ENCODE measurements at places on chromosomes 3 and 15.
A peak's percentile ranks its signal among the peaks of the same experiment; 100 is the strongest.

- DNase-seq = no peak
These were observed 701.6 kb upstream of the CBLB start for GRCh38 chr3:106570426-106570825.

DNA sequence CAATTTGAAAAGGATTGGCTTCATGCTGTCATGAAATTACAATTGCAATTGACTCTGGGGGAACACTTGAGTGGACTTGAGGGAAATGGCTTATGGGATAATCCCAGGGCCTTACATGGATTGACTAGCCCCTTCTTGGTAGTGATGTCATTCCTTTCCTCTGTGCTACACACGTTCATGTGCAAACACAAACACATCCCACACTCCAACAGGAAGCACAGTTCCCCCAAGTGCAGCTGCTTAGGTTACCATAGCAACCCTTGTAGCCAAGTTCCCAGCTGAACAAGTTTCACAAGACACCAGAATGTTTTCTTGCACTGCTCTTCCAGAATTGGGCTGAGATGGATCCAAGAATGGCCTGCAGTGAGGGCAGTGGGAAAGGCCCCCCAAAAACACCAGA, 217.0 kb downstream of the ZNF621 start:
- DNase-seq = peak; percentile 85

DNA sequence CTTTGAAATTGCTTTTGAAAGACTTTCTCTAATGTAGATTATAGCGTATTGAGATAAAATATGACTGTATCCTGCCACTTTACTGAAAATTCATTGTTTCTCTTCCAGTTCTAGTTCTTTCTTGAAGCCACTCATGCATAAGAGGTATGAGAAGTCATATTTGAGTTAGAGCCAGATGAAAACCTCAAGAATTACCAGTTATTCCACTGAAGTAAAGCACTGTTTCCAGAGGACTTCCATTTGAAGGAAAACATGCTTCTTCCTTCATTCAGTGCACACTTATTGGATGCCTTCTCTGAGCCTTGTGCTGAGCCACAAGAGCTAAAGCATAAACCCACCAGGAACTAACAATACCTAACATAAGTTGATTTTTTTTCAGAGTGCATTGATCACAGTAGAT, 513.4 kb downstream of the ZNF385D start:
- DNase-seq = no peak

DNA sequence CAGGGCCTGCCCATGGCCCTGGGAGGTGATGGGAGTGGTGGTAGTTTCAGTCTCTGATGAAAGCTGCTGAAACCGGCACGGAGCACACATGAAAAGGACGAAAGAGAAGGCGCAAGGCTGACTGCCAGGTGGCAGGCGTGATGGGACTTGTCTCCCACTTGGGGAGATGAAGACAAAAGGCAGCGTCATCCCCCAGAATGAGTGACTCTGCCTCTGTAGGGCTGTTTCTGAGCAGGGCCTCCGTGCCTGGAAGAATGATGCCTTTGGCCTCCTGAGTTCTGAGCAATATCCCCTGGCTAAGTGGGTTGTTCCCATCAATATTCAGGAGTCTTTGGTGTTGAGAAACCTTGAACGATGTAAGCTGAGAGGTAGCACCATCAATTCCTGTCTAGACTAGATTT, 237.8 kb downstream of the OPA1 start:
- no peak for DNase-seq

- DNase-seq = no peak
These were observed 21.4 kb upstream of the CCR9 start for GRCh38 chr3:45864760-45865519.

DNA sequence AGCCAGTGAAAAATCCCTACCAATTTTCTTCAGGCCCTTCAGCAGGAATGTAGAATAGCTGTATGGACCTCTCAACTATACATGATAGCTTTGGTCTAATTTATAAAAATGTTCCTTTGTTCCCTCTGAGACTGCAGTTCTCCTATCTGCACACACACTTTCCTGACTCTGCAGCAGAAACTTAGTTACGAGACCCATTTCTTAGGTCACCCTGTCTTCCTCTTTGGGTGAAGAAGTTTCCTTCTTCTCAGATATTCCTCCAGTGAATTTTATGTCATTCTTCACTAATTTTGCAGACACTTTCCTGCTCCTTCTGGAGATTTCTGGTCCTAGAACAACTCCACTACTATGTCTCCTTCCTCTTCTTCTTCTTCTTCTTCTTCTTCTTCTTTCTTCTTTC, 42.6 kb downstream of the CD200R1L start:
- DNase-seq = no peak

DNA sequence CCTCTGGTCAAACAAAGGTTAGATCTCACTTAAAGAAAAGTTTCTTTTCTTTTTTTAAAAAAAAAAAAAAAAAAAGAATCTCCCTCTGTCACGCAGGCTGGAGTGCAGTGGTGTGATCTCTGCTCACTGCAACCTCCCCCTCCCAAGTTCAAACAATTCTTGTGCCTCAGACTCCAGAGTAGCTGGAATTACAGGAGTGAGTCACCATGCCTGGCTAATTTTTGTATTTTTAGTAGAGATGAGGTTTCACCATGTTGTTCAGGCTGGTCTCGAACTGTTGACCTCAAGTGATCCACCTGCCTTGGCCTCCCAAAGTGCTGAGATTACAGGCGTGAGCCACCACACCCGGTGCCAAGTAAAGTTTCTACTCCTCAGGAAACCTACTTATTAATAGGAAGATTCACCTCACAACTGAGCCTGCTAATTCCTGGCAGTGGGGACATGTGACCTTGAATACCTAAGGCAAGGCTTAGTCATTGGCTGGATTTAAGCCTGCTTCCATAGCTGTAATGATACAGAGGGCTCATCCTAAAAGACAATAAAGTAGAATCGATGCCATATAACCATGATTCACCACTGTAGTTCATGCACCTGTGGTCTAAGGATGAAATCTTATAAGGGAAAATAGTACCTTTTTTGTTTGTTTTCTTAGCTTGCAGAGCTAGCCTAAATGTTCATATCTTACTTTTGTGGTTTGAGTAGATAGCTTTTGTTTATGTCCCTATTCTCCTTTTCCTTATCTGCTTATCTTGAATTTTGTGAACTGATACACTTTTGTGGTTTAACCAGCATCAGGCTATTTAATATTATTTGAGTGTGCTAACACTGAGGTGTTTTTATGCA, 24.8 kb upstream of the RBMS3 start:
- DNase-seq = peak; percentile 50

DNA sequence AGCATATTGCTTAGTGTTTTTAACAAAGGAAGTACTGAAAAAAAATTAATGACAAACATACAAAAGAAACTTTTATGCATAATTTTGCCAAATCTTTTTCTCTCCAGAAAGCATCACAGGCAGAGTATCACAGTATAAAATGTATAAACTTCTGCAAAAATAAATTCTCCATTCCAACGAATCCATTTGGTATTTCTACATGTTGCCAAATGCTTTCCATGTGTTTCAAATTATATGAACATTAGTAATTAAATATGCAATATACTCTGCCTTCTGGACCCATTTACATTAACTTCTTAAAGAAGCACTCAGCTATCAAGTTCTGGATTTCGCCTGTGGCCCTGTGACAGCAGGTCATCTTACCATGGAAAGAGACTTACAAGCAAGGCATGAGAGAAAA, 189.1 kb upstream of the ALCAM start:
- no peak for DNase-seq

- DNase-seq = no peak
These were observed 67.3 kb upstream of the TRIM42 start for GRCh38 chr3:140610544-140610943.

GRCh38 chr3:126152458-126152857, 27.9 kb downstream of the ALDH1L1 start:
- DNase-seq = no peak

- no peak for DNase-seq
These were observed 409.9 kb upstream of the ALCAM start for GRCh38 chr3:104956620-104957345.

- DNase-seq = no peak
These were observed 138.3 kb downstream of the ANXA2 start for GRCh38 chr15:60259469-60259868.

DNA sequence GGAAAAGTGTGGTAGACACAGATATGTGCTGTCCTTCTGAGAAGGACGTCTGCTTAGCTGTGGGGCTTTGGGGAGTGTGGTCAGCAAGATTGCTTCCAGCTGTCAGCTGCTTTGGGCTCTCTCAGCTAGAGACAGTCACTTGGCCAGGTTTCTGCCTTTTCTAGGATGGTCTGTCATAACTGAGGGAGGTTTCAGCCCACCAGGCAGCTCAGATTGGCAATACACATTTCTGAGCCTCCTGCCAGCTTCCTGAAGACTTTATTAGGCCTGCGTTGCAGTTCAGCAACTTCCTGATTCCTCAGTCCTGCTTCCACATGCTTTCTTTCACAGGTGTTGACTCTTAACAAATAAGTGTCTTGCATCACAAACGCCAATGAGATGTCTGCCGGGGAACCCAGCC, 286.5 kb downstream of the SQOR start:
- peak; percentile 14 for DNase-seq

GRCh38 chr15:99347574-99347973, 96.3 kb downstream of the LRRC28 start:
- peak; percentile 26 for DNase-seq

DNA sequence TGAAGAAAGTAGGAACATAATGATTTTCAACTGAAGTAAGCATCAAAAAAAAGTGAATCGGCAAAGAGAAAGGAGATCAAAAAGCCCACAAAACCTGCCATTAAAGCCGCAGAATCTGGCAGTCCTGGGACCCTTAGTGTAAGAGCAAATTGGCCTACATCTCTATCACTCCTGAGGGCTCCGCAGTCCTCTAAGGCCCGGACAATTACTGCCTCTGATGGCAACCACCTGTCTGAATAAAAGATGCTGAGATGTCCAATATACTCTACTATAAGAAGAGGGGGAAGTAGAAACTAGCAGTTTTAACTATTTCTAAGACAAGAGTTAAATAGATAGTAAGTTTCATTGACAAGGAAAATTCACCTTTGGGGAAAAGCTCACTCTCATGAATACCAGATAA, 20.3 kb downstream of the WDR72 start:
- DNase-seq = no peak

DNA sequence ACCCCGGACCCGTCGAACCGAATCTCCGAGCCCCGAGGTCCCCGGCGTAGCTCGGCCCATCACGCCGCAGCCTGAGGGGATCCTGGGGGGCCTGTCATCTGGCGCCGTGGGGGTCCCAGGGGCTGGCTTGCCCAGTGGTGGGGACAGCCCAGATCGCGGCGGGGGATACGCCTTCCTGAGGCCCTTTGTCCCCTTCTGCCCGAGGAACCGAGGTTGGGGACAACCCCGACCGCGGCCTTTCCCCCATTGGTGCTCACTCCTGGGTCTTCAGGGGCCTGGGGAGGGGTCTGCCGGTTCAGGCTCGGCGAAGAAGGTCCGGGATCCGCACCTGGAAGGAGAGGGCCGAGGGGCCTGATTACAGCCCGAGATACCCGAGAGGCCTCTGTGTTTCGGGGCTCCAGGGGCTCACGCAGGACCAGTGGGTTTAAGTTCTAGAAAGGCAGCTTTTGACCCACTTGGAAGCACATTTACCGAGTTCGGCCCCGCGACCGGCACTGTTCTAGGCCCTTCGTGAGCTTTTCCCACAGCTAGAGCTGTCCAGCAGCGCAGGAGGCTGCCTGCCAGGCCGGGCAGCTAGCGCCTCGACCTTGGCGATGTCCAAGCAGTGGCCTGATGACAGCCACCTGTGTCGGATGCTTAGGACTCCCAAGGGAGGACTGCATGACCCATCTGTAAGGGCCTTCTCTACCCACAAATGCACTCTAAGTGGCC, 504 bp downstream of the ABHD2 start:
- peak; percentile 51 for DNase-seq

Data from mesenchymal stem cell (in vitro differentiated cells and primary cell).